ENCODE measurements at places on chromosomes 3 and 15.

- DNase-seq, result no peak
Measured at GRCh38 chr15:90598031-90598577, 68.4 kb downstream of the CRTC3 start.

DNA sequence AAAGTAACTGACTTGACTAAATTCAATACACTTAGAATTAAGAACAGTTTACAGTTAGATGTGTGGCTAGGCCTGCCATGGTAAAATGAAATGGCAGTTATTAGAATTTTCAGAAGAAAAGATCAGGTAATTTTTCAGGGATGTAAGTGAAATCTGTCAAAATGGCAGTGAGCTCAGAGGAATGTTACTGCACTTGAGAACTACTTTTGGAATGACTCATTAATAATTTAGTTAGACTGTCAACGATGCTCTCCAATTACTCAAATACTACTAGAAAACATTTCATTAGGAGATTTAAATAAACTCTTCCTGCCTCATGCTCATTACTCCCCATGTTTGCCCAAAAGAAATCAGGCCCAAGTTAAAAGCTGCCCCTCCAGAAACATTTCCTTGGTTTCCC is 84.4 kb downstream of the RFTN1 start:
- no peak for DNase-seq

DNA sequence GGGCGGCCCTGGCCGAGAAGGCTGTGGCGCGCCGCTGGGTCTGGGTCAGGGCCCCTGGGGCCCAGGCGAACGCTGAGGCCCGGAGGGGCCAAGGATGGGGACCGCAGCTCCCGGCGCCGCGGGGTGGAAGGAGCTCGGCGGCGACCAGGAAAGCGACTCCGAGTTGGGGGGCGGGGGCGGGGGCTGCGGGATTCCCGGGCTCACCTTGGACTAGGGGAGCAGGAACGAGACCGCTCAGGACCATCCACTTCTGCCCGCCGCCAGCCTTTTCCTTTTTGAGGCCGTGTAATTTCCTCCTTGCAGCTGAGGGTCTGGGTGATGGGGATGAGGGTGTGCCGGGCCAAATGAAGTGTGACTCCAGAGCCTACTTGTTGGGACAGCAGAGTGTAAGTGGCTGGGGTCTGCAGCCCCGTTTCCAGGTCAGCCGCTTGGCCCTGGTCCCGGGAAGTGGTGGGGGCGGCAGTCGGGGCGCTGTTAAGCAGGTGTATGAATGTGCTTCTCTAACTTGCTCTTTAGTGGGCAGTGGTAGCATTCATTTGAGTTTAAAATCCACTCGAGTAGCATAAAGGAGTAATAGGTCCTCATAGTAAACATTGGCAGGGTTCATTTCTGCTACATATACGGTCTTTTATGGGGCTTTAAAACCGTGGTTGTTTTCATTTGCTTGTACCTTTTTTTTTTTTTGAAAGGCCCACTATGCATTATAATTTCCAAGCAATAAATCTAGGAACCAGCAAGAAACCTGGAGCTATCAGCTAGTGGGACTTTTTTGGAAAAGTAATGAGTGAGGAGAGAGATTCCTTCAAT is 717 bp downstream of the PXK start:
- peak; percentile 58 for DNase-seq

DNA sequence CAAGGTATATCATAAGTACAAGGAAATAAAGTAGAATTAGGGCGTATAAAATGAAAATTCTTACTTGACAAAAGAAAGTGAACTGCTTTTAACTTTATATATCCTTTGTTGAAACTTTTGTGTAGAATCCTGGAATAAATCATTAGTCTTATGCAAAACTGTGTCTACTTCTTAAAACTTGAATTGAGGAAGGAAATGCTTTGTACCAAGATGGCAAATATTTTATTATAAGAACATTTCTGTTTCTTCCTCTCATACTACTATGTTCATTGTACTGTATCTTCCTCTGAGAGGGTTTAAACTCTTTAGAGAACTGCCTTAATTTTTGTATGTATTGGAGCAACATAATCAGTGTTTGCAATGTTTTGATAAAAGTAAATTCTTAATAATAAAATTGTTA is 42.0 kb downstream of the RASA2 start:
- no peak for DNase-seq

DNA sequence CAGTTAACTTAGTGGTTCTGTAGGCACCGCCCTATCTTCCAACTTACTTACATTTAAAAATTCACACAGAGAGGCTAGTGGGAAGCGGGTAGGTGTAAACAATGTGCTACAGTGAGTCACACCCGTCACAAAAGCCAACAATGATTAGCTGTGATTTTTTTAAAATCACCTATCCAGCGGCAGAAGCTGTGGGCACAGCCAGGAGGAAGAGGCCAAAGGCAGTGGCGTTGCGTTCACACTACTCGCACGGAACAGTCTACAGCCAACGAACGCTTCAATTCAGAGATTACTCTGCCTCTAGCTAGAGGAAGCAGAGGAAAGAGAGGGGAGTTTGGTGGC is 2.5 kb upstream of the NLGN1 start:
- no peak for DNase-seq

DNA sequence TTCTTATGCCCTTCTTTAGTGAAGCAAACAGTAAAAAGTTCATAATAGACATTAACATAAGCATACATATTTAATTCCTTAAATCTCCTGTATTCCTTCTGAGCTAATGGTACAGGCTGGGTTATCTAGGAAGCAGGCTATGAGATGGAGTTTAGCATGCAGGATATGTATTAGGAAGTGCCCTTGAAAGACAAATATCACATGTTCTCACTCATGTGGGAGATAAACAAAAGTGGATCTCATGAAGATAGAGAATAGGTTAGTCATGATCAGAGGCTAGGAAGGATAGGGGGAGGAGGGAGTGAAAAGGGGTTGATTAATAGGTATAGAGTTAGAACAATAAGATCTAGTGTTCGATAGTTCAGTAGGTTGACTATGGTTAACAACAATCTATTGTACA is 105.4 kb downstream of the CLASP2 start:
- DNase-seq, result no peak

- DNase-seq, result no peak
Measured at GRCh38 chr15:55334371-55334770, 15.3 kb downstream of the PIGB start.

Data from activated naive CD8-positive, alpha-beta T cell treated with anti-CD3 and anti-CD28 coated beads, Interleukin-2, amount 10 ng/mL, durations not matched to agents 7 days and 5 days (primary cell).